ENCODE measurements at places on chromosomes 5 and 9. TPM values are rescaled to one million over a fixed set of nuclear protein-coding genes. Genes with fewer than 3 reads are reported as not detected.

The ELAVL2 gene
- 3.2 TPM for total RNA-seq

- no peak for DNase-seq
These were observed 37.7 kb downstream of the SAR1B start for GRCh38 chr5:134594797-134595457.

DNA sequence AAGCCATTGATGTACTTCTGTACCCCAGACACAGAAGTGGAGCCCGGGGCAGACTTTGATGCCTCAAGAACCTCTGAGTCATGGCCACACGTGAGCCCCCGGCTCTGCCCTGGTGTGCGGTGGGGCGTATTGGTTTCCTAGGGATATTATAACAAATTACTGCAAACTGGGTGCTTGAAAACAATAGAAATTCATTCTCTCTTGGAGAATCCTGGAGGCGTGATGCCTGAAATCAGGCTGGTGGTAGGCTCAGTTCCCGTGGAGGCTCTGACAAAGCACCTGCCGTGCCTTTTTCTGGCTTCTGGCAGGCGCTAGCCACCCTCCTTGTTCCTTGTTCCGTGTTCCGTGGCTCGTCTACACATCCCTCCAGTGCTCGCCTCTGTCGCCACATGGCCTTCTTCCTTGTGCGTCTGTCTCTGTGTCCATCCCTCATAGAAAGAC lies 24.2 kb downstream of the NEK6 start:
- no peak for DNase-seq

GRCh38 chr5:54007827-54008777 lies 302.3 kb downstream of the ARL15 start:
- DNase-seq: peak; percentile 30

The AK1 gene
- total RNA-seq: 47.1 TPM

The PRR16 gene
- 12.4 TPM for total RNA-seq

DNA sequence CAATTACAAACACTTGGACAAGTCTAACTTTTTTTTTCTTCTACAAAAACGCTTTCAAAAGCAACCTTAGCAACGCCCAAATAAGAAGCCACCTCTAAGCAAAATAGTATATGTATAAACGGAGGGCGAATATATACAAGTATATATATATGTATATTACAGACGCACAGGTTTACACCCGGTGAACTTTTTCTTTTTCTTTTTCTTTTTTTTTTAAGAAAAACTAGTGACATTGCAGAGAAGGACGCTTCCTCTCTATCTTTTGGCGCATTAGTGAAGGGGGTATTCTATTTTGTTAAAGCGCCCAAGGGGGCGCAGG lies 200 bp downstream of the NPR3 start:
- no peak for DNase-seq

The ELL2 gene
- total RNA-seq: 61.1 TPM

GRCh38 chr5:64166201-64166959 lies 737 bp downstream of the RNF180 start:
- DNase-seq: no peak

The PCDHA7 gene
- total RNA-seq: 0.30 TPM

DNA sequence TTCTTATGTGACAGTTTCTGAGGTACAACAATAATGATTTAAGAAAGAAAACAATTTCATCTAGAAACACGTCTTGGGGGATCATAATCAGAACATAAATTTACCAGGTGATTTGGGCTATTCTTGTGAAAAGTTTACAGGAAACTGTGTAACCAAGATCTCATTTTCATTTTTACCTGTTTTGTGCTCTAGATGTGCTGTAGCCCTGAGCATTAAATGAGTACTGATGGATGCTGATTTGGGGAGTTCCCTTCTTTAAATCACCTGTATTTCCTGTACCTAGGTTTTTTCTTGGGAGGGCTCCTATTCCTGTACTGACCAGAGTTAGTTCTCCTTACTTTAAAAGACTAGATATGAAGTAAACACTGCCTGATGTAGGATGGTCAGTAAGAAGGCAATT lies 12.7 kb downstream of the MATR3 start:
- no peak for DNase-seq

GRCh38 chr5:41196197-41196596 lies 17.1 kb downstream of the C6 start:
- no peak for DNase-seq

GRCh38 chr5:54656261-54656728 lies 138.7 kb downstream of the SNX18 start:
- DNase-seq: no peak

DNA sequence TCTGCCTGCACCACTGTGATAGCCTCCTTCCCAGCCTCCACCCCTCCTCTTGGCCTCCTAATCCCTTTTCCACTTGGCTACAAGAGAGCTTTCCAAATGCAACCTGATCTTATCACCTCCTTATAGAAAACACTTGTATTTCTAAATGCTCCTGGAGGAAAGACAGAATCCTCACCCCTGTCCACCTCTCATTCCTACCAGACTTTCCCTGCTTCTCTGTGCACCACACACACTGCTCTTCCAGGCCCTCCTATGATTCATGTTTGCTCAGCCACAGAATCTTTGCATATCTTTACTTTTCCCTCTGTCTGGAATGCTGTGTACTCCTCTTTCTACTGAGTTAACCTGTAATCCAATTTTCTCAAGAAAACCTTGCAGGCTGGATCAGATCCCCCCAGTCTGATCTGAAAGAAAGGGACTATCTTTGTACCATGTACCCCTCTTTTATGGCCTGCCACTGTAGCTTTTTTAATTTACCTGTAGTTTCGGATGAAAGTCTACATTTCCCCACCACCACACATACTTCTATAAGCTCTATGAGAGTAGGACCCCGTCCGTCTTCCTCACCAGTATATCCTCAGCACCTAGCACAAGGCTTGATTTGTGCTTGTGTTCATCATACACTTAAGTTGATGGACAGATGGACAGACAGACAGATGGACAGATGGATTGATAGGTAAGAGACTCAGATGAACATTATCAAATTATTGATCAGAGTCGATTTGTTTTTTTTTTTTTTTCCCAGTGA lies 95.3 kb downstream of the GALNT10 start:
- DNase-seq: no peak

- DNase-seq: no peak
These were observed 14.2 kb upstream of the RALGDS start for GRCh38 chr9:133135146-133135745.

DNA sequence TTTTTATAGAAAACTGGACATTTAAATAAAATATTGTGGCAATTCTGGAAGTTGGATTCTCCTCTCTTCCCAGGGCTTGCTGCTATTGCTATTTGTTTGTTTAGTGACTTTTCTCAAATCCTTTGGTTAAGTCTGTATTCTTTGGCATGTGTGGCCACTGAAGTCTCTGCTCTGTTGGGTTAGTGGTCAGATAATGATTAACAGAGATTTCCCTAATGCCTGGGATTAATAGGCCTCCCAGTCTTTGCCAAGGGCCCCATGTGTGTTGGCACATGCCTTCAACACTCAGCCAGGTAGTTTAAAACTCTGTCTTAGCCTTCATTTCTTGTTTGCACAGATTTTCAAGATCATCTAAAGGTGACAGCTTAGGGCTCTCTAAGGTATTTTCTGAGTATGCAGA lies 92.8 kb upstream of the EPB41L4A start:
- DNase-seq: no peak

- no peak for DNase-seq
These were observed 190.8 kb downstream of the MEF2C start for GRCh38 chr5:88691945-88692868.

Data from skin of body (tissue), 3 donors.